ENCODE measurements at places on chromosomes 4 and X.

- no peak for DNase-seq
Measured at GRCh38 chr4:142845293-142846107, 601 bp downstream of the INPP4B start.

- no peak for DNase-seq
Measured at GRCh38 chrX:119406776-119407175, 7.6 kb downstream of the SLC25A43 start.

DNA sequence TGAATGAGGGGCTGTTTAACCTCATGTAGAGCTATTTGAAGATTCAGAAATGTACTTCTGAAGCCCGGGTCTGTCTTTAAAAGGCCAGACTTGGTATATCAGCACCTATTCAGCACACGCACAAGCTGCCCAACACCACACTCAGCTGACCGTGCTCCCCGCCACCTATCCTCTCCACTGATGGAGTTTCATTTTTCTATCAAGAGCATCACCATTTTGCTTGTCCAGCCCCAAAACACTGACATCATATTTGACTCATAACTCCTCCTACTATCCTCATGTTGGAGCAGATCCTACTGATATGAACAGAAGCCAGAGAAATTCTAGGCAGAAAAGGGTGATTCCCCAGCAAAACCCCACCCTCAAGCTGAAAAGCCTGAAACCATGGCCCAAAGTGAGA lies 100.3 kb downstream of the SORBS2 start:
- DNase-seq, result no peak

GRCh38 chrX:153401133-153401764 lies at the start of gene PNMA6E:
PNMA6E (minus strand) TSS chrX:153401350; CDS start chrX:153398849, 2,501 bp downstream.
- no peak for DNase-seq

GRCh38 chrX:16832301-16832700 lies 37.9 kb downstream of the RBBP7 start:
- no peak for DNase-seq

DNA sequence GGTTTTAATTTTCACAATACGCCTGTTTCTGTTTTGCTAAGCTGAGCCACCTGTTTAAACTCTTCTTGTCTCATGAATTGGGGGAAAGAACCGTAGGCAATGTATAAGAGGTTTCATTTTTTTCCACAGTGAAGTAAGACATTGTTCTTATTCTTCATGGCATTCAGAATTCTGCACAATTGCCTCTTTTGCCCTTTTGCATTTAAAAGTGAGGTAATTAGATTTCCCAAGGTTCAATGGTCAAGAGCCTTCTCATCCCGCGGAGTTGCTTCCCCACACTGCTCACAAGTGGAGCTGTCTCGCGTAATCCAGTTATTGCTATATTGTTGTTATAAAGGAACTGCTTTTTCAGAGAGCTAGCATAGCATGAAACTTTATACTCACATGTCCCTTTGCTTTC lies 90.9 kb upstream of the SPRY1 start:
- no peak for DNase-seq

- DNase-seq, result no peak
Measured at GRCh38 chrX:37862851-37863250, 15.5 kb upstream of the DYNLT3 start.

DNA sequence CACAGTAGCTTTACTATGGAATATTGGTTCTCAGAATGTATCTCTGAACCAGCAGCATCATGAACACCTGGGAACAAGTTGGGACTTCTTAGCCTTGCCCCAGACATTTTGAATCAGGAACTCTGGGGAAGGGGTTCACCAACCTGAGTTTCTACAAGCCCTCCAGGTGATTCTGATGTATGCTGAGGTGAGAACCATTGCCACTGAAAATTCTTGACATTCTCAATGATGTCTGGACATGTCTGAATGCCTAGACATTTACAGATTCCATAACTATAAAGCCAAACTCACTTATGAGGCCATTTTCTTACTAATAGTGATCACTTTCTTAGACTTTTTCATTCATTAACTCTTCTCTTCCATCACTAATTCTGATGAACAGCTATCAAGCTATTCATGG lies 389.4 kb upstream of the FTHL17 start:
- DNase-seq, result no peak

DNA sequence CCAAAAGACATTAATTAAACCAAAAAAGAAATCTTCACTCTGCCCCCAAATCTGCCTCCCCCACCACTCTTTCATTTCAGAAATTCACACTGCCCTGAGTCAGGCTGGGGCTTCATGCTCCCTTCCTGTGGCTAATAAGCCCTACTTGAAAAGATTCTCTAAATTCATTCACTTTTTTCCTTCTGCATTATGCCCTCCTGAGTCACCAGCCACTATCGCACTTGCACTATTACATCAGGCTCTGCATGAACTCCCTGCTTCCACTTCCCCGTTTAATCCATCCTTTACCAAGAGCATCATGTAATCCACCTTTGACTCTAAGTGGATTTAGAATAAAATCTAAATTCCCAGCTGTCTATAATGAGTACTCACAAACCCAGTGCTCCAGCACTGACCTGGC lies 295.4 kb upstream of the KLF3 start:
- no peak for DNase-seq

DNA sequence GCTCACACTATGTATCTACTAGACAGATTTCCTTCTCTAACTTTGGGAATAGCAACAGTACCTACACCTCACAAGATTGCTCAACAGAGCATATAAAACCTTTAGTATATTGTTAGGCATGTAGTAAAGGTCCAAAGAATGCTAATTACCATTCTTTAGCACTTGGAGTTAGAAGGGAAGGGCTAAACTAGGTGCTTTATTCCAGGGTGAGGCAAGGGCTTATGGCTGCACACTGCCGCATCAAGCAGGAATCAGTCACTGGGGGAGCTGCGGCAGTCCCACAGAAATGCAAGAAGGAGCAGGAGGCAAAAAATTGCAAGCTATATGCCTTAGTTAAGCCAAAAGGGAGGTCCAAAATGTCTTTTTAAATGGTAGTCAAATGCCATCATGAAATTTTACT lies 162.7 kb downstream of the PPP3CA start:
- DNase-seq, result no peak

- DNase-seq, result no peak
Measured at GRCh38 chr4:26958925-26959653, 98.4 kb downstream of the STIM2 start.

DNA sequence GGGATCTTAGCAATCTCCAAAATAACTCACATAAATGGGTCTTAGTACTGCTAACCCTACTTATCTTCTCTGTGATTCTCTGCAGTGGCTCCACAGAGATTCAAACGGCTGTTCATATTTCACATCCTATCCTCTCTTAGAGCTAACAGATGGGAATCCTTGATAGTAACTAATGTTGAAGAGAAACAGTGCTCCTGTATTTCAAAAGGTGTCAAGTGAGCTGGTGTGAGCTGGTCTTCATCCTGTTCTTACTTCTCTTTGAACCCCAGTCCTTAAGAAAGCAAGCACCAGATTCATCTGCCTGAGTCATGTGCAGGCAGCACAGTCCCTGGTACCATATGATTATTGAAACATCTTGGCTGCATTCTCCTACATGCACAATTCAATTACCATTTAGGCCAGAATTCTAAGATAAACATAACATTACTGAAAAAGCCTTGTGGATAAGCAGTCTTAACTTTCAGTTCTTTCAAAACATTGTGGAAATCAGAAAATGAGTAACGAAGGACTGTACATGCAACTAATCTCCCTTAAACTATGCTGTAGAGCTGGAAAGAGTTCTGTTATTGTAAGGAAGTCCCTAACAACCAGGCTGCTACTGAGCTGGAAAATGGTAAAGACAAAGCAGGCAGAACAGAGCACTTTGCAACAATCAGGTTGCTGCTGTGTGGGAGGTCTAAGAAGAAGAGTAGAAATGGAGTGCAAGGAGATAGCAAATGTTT lies 153.1 kb downstream of the NPNT start:
- DNase-seq, result no peak

DNA sequence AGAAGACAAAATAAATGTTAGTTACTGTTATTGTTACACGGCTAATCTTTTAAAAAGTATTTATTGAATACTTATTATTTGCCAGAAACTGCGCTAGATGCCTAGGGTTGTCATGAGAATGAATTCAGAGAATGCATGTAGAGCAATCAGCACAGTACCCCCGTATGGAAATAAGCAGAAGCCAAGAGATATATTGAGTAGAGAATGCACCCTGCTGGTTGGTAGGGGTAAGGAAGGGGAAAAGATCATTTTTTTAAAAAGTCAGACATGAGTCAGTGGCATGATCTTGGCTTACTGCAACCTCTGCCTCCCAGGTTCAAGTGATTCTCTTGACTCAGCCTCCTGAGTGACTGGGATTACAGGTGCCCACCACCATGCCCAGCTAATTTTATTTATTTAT lies 13.1 kb upstream of the DRP2 start:
- no peak for DNase-seq

- no peak for DNase-seq
Measured at GRCh38 chrX:38514016-38514854, 47.1 kb upstream of the TSPAN7 start.

- DNase-seq, result no peak
Measured at GRCh38 chr4:5809216-5809776, 83.6 kb downstream of the CRMP1 start.

DNA sequence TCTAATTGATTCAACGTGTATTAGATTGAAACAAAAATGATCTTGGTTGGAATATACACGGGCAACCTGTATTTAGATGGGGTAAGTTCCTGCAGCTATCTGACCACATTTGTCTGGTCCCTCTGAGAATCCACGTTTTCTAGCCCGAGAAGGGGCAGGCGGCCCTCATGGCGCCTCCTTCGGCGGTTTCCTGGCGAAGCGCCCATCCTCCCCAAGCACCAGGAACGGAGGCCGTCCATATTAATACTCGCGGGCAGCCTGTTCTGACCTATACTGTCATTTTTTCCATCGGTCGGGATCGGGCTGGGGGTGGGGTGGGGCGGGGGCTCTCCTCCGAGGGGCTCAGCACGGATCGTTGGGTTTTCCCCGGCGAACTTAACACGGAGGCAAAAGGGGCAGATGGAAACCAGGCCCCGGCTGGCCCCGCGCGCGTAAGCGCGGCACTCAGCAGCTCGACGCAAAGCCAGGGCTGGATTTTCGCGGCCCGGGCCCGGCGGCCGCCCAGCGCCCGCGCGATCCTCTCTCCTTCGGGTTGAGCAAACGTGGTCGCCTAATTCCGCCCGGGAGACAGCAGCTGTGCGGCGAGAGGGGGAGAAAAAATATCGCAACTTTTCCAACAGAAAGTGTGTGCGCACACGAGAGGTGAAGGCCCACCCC lies 77.2 kb upstream of the BCOR start:
- no peak for DNase-seq

- no peak for DNase-seq
Measured at GRCh38 chrX:154408659-154409221, 314 bp downstream of the DNASE1L1 start.

- no peak for DNase-seq
Measured at GRCh38 chr4:52248820-52249219, 197.7 kb downstream of the SPATA18 start.

DNA sequence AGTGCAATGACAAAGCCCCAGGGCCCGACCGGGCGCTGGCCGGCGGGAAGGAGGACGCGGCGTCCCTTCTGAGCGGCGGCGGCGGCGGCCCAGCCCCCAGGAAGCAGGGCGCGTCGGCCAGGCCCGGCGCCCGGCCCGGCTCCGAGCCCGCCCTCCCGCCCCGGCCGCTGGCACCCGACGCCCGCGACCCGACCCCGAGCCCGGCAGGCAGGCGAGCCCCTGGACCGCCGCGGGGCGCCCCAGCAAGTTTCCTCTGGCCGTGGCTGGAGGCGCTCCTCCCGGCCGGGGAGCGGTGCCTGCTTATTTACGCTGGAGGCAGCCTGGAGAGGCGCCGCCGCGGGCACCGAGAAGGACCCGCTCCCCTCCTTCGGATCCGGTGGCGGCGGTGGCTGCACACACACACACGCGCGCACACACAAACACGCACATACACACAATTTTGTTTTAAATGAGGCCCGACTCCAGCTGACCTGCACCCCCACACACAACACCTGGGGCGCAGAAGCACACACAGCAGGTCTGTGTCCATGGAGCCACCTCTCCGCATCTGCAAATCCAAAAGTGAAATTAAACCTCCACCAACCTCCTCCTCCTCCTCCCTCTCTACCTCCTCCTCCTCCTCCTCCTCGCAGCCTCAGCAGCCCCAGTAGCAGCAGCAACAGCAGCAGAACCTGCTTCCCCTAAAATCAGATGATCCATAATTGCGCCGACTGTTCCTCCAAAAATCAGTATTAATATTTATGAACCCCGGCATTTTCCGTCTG lies 669 bp downstream of the IRF2 start:
- DNase-seq, result peak; percentile 30

DNA sequence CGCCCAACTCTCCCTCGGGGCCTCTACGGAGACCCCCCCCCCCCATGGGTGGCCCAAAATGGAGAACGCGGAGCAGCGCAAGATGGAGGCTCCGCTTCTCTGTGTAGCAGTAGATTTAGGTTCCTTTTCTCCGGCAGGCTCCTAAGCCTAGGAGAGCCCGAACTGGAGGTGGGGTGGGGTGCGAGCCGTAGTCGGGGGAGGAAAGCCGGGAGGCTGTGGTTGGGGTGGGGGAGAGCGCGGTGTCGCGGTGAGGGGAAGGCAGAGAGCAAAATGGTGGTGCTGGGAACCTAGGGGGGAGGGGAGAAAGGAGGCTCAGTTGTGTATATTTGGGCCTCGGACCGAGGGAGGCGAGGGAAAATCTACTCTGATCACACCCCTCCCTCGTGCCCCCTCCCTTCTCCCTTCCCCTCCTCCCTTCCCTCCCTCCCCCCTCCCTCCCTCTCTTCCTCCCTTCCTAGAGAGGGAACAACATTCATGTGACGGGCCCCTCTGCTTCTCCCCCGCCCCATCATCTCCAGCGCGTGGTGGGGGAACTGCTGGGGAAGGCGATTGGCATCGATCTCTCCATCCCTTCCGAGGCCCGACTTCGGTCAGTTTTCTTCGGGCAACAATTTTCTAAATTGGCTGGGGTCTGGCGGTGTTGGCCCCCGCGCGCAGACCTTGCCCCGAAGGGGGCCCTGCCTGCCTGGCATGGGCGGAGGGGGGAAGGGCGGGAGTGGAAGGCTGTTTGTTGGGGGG lies at the start of gene STAG2:
STAG2 (plus strand) TSS at position 439 of the 738 bp plus-strand sequence. CDS start 60,922 bp downstream, outside the sequence.
- DNase-seq, result peak; percentile 23

DNA sequence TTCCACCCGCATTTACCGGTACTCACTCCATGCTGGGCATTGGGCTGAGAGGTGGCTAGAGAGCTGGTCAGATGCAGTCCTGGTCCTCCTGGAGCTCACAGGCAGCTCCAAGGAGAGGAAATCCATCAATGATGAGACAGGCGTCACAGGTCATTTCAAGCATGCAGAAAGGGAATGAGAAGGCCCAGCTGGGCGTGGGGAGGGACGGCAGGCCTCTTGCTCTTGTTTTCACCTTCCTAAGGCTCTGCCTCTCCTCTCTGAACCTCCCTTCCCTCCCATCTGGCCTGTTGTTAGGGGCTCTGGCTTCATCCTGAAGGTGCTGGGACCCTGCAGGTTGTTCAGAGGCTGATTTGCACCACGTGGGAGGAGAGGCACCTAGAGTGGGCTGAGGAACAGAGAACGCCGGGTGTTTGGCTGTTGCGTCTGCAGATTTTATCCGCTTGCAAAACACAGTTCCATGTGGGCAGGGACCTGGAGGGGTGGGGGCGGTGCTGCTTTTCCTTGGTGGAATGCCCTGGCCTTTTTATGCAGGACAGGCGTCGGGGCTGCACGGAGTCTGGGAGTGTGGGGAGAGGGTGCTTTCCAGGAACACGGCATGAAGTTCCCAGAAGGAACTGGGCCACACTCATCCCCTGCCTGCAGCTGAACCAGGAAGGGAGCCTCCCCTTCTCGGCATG lies 81.5 kb upstream of the PSAPL1 start:
- no peak for DNase-seq

All from activated T-helper 1 cell treated with anti-CD3 and anti-CD28 coated beads, Interleukin-2, amount 50 U/mL, for 16 hours (primary cell).